Esophagus squamous epithelium (tissue), 5 donors: ENCODE measurements at places on chromosomes 13 and 19. TPM values are rescaled to one million over a fixed set of nuclear protein-coding genes. Genes with fewer than 3 reads are reported as not detected.
A peak's percentile ranks its signal among the peaks of the same experiment; 100 is the strongest.

DNA sequence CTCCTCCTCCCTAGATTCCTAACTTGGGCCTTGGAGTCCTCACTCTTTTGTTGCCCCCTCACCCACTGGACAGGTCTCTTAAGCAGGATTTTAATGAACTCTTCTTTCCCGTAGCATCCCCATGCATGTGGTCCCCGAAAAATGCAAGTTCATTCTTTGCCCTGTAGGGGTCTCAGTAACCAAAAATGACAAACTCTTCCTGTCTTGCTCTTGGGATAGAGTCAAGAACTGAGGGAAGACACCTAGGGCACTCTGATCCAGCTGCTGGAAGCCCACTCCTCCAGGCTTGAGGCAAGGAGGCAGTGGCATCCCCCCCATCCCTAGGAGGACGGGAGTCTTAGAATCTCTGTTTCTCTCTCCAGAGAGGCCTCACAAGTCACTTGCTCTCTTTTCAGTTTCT lies 987.0 kb downstream of the DIAPH3 start:
- H3K4me3 ChIP-seq, result no peak overlapping the region
- DNase-seq, result no peak
- H3K36me3 ChIP-seq, result no peaks in the 10 kb centered on the region
- no peaks in the 10 kb centered on the region for H3K27me3 ChIP-seq
- H3K4me1 ChIP-seq, result no peaks in the 10 kb centered on the region
- H3K27ac ChIP-seq, result no peak overlapping the region

GRCh38 chr19:19461671-19462622 lies 53.4 kb downstream of the TSSK6 start:
- no peaks in the 10 kb centered on the region for H3K36me3 ChIP-seq
- no peaks in the 10 kb centered on the region for H3K27me3 ChIP-seq
- H3K4me3 ChIP-seq, result no peak overlapping the region
- H3K4me1 ChIP-seq, result peaks cover 68% of the 10 kb centered on the region
- peak overlapping the region; percentile 75 for H3K27ac ChIP-seq

GRCh38 chr13:25253702-25254101 lies 33.6 kb downstream of the MTMR6 start:
- no peaks in the 10 kb centered on the region for H3K36me3 ChIP-seq
- no peak overlapping the region for H3K27ac ChIP-seq
- no peaks in the 10 kb centered on the region for H3K4me1 ChIP-seq
- no peak for DNase-seq
- no peak overlapping the region for H3K4me3 ChIP-seq
- no peaks in the 10 kb centered on the region for H3K27me3 ChIP-seq

DNA sequence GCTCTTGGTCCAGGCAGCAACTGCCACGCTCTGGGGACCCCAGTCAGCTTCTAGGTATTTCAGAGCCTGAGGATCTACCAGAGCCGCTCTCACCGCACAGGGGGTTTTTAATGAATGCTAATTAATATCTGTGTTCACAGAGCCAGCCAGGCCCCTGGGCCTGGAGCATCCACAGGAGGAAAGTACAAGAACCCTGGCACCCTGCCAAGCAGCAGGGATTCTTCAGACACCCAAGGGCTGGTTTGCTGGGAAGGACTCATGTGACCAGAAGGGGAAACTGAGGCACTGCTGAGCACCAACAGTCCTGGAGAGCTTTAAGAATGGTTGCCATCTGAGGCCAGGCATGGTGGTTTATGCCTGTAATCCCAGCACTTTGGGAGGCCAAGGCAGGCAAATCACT lies 38.0 kb upstream of the ADGRE5 start:
- no peak overlapping the region for H3K27ac ChIP-seq
- H3K4me3 ChIP-seq, result no peak overlapping the region
- H3K36me3 ChIP-seq, result no peaks in the 10 kb centered on the region
- no peaks in the 10 kb centered on the region for H3K4me1 ChIP-seq
- DNase-seq, result no peak

Gene IZUMO2
- not detected for total RNA-seq

Gene IZUMO1
- 2.3 TPM for total RNA-seq

Gene ZNF547
- total RNA-seq, result 4.0 TPM

Gene MCEMP1
- total RNA-seq, result not detected
